Mesenteric fat pad (tissue), 1 donor: ENCODE measurements at places on chromosomes 3 and 15. TPM values are rescaled to one million over a fixed set of nuclear protein-coding genes. Genes with fewer than 3 reads are reported as not detected.
A peak's percentile ranks its signal among the peaks of the same experiment; 100 is the strongest.

GRCh38 chr3:66644549-66644948 is 143.7 kb upstream of the LRIG1 start:
- DNase-seq = no peak

DNA sequence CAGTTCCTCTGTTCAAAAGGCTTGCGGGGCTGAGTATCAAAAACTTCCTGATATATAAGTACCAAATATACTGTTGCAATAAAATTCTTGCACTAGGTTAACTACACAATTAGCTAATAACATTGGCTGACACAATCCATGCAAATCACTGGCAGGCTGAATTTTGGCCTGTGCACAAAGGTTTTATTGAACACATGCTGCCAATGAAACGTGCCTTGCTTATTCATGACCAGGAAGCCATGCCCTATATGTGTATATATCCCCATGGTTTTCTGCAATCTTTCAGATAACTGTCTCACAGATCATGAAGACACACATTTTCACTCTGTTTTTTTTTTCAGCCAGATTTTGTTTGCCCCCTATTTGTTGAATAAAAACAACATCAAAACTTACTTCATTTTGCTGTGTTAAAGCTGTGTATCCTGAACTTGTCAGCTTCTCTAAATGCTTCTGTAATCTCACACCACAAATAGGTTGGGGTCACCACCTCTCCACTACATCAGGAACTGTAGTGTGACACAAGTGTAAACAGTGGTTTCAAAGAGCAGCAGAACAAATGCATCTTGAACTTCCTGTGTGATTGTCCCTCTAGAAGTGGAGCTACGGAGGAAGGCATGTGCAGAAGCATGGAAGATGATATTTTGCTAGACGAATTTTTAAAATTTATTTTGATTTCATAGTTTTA is 920.7 kb upstream of the NR2F2 start:
- DNase-seq = no peak

GRCh38 chr3:167450195-167450594 is 23.6 kb downstream of the SERPINI2 start:
- DNase-seq = no peak

DNA sequence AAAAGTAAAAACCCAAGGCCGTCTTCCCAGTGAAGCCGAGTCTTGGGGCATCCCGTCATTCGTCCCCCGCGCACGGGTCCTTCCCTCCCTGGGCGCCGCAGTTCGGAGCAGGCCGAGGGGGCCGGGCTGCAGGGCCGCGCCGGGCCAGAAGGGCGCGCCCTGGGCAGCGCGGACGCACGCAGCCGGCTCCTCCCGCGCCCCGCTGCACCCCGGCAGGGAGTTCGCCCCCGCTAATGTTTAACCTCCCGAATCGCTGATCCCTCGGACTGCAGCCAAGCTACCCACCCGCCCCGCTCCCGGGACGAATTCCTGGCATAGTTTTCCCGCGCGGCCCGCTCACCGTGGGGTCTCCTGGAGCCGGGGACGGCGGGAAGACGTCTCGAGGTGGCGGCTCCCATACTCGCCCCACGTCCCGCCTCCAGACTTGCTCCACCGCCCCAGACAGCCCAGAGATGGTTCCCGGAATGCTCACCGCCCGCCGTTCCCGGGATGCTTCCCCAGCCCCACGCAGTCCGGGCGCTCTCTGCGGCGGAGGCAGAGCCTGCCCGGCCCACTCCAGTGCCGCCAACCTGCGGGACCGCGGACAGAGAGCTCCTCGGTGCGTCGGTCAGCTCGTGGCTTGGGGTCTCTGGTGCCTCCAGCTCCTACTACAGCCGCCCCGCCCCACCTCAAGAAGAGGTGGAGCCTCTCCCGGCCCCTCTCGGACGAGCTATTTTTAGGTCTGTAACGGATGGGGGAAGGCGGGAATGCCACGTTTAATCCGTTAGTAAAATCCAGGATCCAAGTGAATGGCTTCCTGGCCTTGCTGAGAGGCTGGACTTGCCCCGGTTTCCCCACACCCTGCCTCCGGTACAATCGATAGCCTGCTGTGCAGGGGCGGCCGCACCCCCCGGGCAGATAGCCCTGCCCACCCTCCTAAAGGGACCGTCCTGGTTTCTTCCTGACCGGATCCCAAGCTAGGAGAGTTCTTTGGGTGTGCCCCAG is at the start of gene DZIP1L:
DZIP1L (minus strand) TSS at position 621 of the 984 bp plus-strand sequence. CDS start 11,637 bp downstream, outside the sequence.
- no peak for DNase-seq

- no peak for DNase-seq
Observed at GRCh38 chr15:73244333-73244732, 124.4 kb downstream of the HCN4 start.

- DNase-seq = no peak
Observed at GRCh38 chr3:144312702-144313101, 341.1 kb downstream of the DIPK2A start.

DNA sequence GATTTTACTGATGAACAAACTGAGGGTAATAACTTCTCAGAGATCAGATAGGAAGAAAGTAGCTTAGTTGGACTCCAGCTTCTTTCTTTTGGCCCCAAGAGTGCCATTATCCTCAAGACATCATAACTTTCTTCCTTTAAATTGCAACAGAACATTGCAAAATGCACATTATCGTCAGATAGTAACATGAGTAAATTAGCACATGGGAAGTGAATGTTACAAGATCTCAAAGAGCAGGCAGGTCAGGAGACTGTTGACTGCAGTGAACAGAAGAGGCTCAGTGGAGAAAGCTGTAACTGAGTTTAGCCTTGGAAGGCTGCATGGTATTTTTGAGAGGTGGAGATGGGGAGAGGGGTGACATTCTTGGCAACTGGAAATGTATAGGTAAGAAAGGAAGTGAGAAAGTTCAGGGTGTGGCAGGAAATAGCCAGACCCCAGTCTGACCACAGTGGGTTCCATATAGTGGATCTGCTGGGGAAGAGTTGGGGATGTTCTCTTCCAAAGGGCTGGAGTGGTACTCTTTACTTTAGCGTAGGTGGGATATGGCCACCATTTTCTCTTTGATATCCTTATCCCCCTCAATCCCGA is 307.7 kb downstream of the RPLP1 start:
- no peak for DNase-seq

GRCh38 chr3:55486101-55486856 is 827 bp downstream of the WNT5A start:
- no peak for DNase-seq

DNA sequence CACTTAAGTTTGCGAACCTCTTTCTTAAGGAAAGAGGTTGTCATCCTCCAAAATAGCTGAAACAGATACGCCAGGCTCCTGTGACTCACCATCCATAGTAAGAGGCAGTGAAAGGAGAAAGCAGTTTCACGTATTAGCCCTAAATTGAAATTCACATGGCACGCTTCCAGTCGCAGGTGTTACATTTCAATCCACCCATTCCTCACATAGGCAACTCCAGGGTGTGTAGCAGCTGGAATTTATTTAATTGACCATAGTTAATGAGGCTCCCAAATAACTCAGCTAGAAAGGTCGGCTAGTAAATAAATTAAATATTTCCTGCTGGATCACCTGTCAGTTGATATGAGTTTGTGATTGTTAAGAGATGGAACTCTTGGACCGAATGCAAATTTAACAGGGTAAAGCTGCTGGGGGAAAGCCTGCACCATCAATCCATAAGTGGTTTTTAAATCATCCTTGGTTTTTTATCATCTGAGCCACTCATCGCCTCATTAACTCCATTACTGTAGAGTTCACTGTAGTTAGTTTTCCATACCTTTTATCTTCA is 19.6 kb downstream of the NSUN3 start:
- no peak for DNase-seq

- no peak for DNase-seq
Observed at GRCh38 chr15:34239151-34239808, 14.5 kb downstream of the EMC4 start.

- DNase-seq = no peak
Observed at GRCh38 chr3:100537646-100538338, 45.4 kb downstream of the TMEM45A start.

GRCh38 chr3:119683421-119683820 is 6.2 kb upstream of the COX17 start:
- DNase-seq = no peak

DNA sequence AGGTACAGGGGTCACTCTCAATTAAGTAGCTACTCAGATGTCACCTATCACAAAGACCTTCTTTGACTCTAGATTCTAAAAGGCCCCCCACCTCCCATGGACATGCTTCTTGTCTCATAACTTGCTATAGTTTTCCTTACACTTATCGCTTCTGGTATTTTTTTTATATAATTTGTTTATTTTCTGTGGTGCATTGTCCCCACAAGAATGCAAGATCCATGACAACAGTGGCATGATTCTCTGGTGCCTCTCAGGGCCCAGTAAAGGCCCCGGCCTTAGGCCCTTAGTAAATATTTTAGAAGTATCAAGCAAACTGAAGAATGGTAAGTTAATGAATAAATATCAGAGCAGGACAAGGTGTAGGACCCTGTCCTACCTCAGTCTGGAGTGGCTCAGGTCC is 248.6 kb downstream of the CBLB start:
- no peak for DNase-seq

DNA sequence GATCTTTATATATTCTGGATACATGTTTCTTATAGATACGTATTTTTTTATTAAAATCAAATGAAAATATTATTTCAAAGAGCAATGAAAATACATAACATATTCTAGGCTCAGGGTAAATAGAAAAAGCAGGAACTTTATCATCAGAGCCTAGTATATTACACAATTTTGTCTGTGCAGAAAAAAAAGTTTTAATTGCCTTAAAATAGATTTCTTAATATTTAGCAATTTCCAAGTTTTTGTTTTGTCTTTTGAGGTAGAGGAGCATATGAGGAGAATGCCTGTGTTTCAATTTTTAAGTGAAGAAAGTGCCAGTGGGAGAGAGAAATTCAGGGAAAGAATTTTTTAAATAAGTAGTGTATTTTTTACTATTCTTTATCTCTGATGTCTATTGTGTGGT is 10.5 kb downstream of the CAPN7 start:
- DNase-seq = no peak

DNA sequence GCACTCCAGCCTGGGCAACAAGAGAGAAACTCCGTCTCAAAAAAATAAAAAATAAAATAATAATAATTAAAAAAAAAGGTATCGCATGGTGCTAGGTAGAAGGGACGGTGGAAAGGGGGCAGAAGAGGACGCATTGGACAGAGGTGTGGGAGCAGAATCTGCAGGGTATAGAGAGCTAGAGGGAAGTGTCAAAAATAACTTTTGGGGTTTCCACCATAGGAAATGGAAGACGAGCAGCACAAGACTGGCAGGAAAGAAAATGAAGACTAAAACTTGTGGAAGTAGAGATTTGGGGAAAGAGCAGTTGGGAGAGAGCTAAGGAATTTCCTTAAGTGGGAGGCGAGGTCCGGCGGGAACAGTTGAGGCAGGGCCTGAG is 585 bp upstream of the MKRN2 start:
- no peak for DNase-seq

- peak; percentile 89 for DNase-seq
Observed at GRCh38 chr15:89496155-89497098, at the start of gene RHCG. RHCG (minus strand) TSS chr15:89496583; CDS start chr15:89496544, 39 bp downstream.

DNA sequence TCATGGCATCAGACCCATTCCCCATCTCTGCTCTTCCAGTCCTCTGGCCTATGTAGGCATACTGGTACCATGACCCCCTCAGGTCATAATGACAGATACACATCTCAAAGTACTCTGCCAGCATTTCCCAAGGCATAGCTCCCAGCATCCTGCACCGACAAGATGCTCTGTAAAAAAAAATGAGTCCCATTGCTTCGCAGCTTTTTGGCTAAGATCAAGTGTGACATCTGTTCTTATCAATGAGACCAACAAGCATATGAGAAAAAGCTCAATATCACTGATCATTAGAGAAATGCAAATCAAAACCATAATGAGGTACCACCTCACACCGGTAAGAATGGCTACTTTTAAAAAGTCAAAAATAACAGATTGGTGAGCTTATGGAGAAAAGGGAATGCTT is 463.9 kb upstream of the PROK2 start:
- DNase-seq = no peak

- DNase-seq = no peak
Observed at GRCh38 chr15:75622505-75622904, 3.0 kb downstream of the SNUPN start.

DNA sequence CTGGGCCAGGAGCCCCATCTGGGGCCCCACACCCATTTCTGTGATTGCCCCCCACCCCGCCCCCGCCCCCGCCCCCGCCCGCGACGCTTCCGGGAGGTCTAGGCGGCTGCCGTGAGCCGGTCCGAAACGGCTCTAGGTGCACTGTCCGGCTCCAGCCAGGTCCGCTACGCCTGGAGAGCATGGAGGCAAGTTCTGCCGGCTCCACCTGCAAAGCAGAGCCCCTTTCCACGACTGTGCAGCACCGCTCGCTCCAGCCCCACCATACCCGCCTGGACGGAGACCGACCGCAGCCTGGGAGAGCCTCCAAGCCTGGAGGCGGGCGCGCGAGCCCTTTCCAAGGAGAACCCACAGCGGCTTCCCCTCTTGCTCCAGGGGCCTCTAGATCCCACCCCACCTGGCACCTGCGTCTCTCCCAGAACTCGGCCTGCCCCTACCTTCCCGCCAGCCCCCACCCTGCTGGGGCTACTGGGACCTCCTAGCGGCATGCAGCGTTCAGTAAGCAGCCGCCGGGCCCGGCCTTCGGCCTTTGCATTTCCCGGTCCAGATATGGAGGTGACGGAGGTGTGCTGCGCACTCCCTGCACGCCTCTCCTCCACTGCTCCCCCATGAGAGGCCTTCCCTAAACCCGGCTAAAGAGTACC is 66.2 kb downstream of the KLF13 start:
- DNase-seq = no peak

GRCh38 chr3:117619805-117620204 is 910.2 kb downstream of the TUSC7 start:
- DNase-seq = no peak

GRCh38 chr3:57098418-57099310 is 38.2 kb downstream of the SPATA12 start:
- no peak for DNase-seq

- no peak for DNase-seq
Observed at GRCh38 chr15:37044915-37045648, 55.3 kb downstream of the MEIS2 start.

DNA sequence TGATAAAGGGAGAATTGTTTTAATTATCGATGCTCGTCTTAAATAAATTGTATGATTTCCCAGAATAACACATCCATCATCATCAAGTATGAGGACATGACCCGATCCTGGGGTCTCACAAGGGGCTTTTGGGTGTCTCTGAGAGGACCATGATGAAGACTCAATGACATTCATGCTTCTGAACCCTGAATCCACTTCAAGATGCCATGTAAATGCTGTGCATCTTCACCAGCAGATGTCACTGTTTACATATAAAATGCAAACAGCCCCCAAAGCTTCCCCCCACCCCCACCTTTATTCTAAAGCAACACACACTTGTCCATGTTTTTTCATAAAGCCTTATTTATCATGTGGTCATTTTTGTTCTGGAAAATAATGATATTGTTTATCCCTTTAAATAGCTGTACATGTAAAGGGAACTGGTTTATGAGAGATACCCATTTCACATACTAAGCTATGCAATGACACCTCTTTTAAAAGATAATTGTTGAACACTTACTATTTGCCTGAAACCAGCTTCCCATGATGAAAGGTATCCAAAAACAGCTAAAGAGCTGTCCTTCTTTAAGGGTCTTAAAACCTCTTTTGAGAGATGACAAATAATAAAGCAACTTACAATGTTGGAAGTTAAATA is 69.7 kb upstream of the UBE3A start:
- DNase-seq = no peak

GRCh38 chr3:46901061-46901460 is 23.5 kb downstream of the PTH1R start:
- DNase-seq = no peak

The CYFIP1 gene
- total RNA-seq = 138 TPM

The GORASP1 gene
- 58.7 TPM for total RNA-seq

The SAXO2 gene
- total RNA-seq = 4.0 TPM

The FRMD5 gene
- total RNA-seq = 0.13 TPM

The CYP1A1 gene
- 65.0 TPM for total RNA-seq

The FEZF2 gene
- total RNA-seq = not detected

The CTDSPL gene
- total RNA-seq = 19.0 TPM
